Activated CD8-positive, alpha-beta memory T cell treated with anti-CD3 and anti-CD28 coated beads for 1 hour (primary cell): ENCODE measurements at places on chromosomes 6 and 20.

DNA sequence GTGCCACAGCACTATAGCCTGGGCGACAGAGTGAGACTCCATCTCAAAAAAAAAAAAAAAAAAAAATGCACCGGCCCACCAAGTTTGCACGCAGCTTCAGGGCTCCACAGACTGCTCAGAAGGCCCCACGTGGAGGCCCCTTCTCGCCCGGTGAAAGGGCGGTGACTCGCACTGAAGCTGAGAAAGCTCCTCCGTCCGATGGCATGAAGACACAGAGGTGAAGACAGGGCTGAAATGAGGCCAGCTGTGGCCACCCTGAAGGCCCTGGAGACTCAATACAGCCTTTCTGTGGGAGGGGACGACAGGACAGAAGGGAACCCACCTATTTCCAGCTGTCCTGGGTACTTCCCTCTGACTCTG, 84.0 kb downstream of the PTPN1 start:
- no peak for DNase-seq

- DNase-seq, result no peak
Observed at GRCh38 chr6:145756170-145756662, 20.9 kb upstream of the EPM2A start.

- DNase-seq, result no peak
Observed at GRCh38 chr6:24766680-24767462, 7.9 kb upstream of the GMNN start.

- no peak for DNase-seq
Observed at GRCh38 chr6:9537381-9537780, 877.5 kb downstream of the TFAP2A start.

DNA sequence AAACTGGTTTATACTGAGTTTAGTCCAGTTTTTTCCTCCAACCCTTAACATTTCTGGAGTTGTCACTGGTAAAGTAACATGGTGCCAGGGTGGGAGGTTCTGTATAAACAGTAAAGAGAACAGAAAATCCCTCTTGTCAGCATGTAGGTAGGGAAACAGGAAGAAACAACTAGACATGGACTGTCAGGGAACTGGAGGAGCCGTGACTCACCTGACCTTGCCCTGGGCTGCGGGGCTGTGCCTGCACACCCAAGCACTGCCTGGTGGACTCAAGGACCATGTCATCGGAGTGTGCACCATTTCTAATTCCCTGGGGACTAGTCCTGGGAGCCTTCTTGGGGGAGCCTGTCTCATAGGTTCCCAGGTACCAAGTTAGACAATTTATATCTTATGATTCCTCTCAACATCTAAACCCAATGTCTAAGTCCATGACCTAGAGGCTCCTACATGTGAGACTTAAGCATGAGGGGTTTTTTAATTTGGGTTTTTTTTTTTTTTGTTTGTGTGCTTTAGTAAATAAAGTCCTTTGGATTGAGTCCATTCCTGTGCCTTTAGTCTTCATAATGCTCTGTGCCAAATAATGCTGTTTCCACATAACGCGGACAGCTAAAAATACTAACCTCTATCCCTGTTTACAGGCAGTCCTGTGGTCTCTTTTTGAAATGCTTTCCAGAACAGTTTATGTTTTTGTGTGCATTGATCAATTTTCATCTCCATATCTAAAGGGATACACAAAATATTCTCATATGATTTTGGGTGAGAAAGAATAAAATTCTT, 136.9 kb upstream of the SUPT3H start:
- DNase-seq, result no peak

DNA sequence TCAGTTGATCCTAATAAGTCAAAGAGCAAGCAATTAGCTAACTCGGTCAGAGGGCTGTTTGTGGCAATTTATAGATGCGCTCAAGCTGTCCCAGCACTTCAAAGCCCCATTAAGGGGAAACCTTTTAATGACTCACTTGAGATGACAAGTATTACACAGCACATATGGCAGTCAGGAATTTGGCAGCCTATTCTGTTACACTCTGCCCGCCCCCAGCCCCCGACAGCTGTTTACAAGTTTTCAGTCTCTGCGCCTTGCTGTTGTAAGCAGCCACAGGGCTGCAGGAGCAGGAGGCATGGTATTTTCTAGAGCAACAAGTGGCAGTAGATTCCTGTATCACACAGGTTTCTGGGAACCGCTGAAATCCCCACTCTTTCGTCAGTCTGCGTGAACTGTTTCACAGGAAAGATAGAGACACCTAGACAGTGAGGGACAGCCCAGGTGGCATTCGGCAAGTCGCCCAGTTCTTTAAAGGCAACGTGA, 263.0 kb downstream of the FOXC1 start:
- no peak for DNase-seq

GRCh38 chr6:147759536-147759935, 251.0 kb downstream of the SAMD5 start:
- DNase-seq, result no peak

DNA sequence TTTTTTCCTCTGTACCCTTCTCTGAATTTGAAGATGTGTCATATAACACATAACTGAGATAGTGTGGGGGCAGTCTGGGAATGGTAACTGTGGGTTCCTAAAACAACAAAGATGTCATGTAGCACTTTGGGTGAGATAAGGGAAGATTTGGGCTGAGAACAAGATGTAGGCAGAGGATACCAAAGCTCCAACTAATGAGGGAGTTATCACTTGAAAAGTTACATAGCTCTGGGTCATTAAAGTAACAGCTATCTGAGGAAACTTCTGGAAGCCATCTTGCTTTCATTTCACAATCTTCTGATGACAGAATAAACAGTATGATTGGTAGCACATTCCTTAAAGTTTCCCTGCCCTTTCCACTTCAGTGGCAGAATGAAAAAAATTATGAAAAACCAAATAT, 255.4 kb downstream of the TBX18 start:
- no peak for DNase-seq

- DNase-seq, result no peak
Observed at GRCh38 chr20:50980071-50980681, 21.6 kb downstream of the MOCS3 start.

DNA sequence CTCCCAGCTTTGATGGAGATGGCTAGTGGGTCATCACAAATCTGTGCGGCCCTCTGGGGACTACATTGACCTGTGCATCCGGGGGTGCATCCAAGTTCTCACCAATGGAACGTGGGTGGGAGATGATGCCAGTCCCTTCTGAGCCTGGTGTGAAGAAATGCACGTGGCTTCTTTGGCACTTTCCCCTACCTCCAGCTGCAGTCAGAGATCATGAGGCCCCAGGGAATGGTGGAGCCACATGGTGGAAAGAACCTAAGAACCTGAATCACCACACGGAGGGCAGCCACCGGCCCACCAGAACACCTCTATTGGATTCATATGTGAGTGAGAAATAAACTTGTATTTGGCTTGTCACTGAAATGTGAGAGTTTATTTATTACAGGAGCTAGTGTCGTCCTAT, 9.9 kb upstream of the CDKN1A start:
- DNase-seq, result no peak

- no peak for DNase-seq
Observed at GRCh38 chr6:36242161-36242560, 27.7 kb upstream of the PNPLA1 start.
